ENCODE measurements at places on chromosomes 5 and 9.

GRCh38 chr5:156446526-156446925 lies 119.6 kb downstream of the SGCD start:
- no peak for DNase-seq

- no peak for DNase-seq
These were observed 3.3 kb upstream of the PRLR start for GRCh38 chr5:35233601-35234000.

DNA sequence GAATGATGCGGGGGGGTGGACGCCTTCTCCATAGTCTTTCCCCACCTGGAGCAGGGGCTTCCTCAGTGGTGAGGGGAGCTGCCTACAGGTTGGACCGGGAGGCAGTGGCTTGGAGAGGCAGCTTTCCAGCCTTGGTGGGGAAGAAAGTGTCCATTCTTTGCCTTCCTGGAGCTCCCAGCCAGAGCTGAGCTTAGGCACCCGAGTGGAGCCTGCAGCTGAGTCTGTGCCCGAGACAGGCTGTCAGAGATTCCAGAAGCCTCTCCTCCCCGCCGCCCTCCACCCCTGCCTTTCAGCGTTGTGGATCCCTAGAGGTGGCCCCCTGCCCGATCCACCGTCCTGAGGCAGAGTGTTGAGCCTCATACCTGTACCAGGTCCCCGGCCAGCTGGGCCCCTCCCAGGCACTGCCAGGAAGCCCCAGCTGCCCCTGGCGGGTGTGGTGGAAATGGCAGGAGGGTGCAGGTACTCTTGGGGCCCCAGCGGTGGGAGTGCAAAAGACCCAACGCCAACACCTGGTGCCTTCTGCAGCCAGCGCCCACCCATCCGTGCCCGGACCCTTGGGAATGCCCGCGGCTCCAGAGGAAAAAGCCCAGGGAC lies 112.0 kb downstream of the RXRA start:
- DNase-seq = no peak

DNA sequence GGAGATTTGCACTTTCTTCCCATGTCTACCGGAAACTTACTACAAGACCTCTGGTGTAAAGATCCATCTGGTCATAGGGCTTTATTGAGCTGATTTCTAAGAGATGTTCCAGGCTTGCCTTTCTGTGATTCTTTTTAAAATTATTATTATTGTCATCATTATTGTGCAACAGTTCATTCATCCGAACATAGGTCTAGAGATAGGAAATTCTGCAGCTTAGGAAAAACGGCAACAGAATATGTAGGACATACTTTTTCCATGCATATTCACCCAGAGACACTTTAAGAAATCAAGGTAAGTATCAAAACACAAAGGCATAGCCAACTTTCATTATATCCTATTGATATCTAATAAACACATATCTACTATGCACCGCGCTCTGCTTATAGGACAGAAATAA lies 378.2 kb upstream of the KLF4 start:
- DNase-seq = no peak

- DNase-seq = no peak
These were observed 98.6 kb downstream of the YTHDC2 start for GRCh38 chr5:113612060-113612496.

- no peak for DNase-seq
These were observed at the start of gene PLPPR1 for GRCh38 chr9:101028346-101029314. TSS of gene PLPPR1 (plus strand) at chr9:101028727.

DNA sequence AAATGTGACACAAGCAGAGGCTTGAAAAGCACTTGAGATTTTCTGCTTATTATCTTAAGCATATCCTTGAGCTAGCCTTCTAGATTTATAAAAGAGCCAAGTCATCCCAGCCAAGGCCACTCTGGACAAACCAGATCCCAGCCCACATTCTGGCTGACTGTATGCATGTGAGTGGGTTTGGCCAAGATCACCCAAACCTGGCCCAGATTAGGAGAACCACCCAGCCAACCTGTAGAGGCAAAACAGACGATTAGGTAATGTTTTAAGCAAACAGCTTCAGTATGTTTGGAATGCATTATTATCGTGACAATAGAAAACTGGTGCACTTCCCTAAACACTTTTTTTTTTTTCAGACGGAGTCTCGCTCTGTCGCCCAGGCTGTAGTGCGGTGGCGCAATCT lies 151.9 kb downstream of the SPATA31D1 start:
- DNase-seq = no peak

- no peak for DNase-seq
These were observed 2.8 kb downstream of the MAMDC2 start for GRCh38 chr9:70046274-70047070.

DNA sequence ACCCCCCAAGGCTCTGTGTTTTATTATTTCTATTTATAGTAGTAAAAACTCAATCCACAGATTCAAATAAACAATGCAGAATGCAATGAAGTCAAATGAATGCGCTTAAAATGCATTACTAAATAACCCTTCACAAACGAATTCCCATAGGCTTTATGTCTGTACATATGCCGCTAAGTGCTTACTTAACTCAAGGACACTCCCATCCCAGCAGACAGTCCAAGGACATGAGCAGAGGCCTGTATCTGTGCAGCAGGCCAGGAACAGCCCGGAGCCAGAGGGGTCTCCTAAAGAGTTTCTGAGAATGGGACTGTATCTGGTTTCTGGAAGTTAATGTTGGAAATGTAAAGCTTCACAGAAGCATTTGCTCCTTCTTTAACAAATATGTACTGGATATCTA lies 59.8 kb downstream of the MARCHF11 start:
- DNase-seq = no peak

GRCh38 chr5:175822225-175822624 lies 49.2 kb upstream of the CPLX2 start:
- DNase-seq = no peak

DNA sequence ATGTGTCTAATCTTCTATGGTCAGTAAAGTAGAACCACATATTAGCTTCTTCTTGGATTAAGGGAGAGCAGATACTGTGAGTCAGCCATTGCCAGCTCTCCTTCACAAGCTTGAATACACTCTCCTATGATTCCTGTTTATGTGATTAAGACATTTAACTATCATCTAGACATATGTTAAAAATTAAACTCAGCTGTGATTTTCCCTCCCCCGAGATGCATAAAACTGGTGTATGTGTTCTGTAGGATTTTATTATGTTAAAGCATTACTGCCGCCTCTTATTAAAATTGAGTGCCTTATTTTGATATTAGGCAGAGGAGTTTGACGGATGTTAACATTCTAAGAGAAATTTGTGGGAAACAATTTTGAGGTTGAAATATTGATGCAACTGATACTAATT lies 114.6 kb downstream of the ACTBL2 start:
- no peak for DNase-seq

GRCh38 chr5:138468966-138469539 lies 3.8 kb downstream of the EGR1 start:
- DNase-seq = no peak
